ENCODE measurements at places on chromosomes 7 and 10. TPM values are rescaled to one million over a fixed set of nuclear protein-coding genes. Genes with fewer than 3 reads are reported as not detected.

GCK gene
- not detected for total RNA-seq

TMEM139 gene
- 109 TPM for total RNA-seq

ST8SIA6 gene
- total RNA-seq, result not detected

- DNase-seq, result no peak
Measured at GRCh38 chr10:25766687-25767221, 167.3 kb upstream of the MYO3A start.

DNA sequence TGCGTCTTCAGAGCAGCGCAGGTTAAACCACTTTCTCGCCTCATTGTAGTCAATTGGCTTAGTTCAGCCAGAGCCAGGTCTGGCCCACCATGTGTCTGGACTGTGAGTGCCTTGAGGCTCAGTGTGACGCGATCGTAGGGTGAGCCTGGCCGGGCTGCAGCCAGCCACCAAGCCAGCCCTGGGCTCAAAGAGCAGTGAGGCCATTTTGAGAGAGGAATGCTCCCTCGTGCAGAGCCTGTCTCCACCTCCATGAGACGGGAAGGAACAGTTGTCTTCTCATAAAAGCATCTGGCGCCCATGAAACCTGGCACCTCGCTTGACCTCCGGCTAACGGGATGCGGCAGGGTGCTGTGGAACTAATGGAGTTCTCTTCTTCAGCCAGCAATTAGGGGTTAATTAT, 34.5 kb downstream of the LHPP start:
- no peak for DNase-seq

FRMD4A gene
- 4.9 TPM for total RNA-seq

MTERF1 gene
- 11.2 TPM for total RNA-seq

GRCh38 chr10:100819424-100819823, 74.0 kb downstream of the PAX2 start:
- no peak for DNase-seq

THSD7A gene
- 0.53 TPM for total RNA-seq

DNA sequence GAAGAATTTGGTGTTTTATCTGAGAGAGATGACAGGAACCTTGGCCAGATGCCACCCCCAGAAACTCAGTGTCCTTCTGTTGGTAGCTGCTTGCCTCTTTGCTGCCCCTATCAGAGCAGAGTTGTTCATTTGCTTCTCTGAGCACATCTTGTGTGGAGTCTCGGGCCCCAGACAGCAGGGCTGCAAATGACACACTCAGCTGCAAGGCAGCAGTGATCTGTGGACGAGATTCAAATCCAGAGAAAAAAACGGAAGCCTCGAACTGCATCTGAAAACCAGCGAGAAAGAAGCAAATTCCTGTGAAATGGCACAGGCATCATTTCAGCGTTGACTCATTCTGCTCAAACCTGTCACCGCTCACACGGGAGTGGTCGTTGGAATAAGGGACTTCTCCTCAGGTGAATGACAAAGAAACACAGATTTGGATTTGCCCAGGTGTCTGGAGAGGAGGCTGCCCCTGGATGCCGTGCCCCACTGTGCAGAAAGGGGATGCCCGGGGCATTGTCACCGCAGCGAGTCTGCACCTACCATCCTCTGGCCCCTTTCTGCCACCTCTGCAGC, 144.7 kb downstream of the PFKFB3 start:
- peak; percentile 38 for DNase-seq

DNA sequence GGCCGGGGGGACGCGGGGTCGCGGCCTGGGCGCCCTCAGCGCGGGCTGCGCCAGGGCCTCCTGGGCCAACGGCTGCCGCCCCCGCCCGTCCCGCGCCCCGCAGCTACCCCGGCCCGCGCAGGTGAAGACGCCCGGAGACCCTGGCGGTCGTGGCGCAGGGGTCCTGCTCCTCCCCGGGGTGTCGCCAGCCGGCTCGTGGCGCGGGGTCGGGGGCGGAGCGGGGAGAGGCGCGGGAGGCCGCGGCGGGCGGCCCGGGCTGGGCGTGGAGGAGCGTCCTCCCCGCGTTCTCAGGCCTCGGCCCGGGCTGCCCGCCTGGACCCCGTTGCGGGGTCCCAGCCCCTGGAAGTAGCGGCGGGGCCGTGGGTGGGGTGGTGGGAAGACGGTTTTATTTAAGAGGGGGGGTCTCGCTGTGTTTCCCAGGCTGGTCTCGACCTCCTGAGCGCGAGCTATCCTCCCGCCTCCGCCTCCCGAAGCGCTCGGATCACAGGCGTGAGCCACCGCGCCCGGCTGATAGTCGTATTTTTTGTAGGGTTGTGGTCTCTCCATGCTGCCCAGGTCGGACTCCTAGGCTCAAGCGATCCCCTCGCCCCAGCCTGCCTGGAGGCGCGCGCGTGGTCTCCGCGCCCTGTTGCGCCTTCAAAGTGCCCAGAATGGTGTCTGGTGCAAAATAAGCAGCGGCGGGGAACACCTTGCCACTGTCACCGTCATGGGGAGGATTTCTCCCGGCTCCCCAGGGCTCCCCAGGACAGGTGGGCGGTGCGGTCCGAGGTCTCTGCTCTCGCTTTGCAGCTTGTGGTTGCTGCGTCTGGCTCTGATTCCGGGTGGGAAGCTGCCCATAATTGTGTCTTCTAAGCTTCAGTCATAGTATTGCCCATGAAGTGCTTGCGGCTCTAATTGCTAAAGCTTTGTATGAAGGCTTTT, 15.3 kb upstream of the SUN1 start:
- peak; percentile 21 for DNase-seq

LGI1 gene
- 1.9 TPM for total RNA-seq

GRCh38 chr10:118569241-118569881, 26.1 kb downstream of the PRLHR start:
- no peak for DNase-seq

- peak; percentile 51 for DNase-seq
Measured at GRCh38 chr7:119197877-119198527, 973.5 kb downstream of the ANKRD7 start.

DNA sequence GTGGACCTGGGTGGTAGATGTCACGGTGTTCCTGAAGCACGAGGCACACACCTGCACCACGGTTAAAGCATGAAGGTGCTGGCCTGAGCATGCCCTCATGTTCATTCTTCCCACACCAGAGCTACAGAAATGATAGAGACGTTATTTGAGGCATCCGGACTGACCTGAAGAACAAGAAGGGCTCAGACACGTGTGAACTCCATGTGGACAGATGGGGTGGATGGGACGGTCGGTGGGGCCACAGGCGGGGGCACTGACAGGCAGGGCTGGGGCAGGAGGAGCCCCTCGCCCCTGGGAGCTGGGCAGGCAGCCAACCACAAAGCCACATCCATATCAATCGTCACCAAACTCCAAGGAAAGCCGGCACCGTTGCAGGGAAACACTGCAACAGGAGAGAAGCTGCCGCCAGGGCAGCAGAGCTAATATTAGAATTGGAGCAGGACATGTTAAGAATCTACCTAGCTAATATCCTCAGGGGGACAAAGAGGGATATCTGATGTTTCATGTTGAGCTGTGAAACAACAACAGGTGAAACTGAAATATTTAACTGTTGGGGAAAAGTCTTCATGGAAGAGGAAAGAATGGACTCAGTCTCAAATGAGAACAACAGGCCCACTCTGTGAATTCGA, 37.8 kb upstream of the DIP2C start:
- DNase-seq, result no peak

DNA sequence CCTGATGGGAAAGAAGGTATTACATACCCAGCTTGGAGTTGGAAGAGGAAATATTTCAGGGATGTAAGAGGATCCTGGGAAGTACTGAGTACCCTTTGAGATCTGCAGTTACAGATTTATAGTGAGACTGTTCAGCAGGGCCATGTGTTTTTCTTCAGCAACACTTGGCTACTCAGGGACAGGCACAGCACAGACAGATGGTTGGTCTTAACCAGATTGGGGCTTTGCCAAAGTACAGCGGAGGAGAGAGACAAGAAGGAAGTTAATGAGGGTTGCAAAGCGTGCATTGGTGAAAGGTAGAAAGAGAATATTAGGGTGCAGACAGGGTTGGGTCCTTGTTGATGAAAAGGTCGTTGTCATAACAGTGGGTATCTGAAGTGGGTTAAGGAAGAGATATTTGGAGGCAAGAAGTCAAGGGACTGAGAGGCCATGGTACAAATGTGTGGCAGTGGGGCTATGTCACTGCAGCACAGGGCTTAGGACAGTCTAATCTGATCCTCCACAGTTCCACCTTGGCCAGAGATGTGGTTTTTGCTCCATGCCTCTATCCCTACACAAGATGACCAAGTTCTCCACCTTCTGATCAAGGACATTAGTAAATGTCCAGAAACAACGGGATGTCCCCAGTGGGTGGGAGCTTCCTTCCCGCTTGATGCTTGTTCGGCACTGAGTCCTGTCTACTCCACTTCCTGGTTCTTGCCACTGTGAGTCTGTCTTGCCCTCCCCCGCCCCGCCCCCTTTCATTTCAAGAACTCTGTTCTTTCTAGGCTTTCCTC, 18.9 kb upstream of the DNAJC1 start:
- peak; percentile 69 for DNase-seq

GRCh38 chr7:138515001-138515528, 55.0 kb downstream of the TRIM24 start:
- no peak for DNase-seq

IL2RA gene
- 16.5 TPM for total RNA-seq

DNA sequence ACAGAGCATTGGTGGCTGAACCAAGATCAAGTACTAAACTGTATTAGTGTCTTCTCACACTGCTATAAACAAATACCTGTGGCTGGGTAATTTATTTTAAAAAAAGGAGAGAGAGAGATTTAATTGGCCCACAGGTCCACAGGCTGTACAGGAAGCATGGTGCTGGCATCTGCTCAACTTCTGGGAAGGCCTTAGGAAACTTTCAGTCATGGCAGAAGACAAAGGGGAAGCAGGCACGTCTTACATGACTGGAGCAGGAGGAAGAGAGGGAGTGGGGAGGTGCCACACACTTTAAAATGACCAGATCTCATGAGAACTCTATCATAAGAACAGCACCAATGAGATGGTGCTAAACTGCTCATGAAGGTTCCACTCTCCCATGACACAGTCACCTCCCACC, 95.2 kb upstream of the JCAD start:
- no peak for DNase-seq

GRCh38 chr7:12031638-12032037, 179.5 kb upstream of the TMEM106B start:
- DNase-seq, result no peak

DNA sequence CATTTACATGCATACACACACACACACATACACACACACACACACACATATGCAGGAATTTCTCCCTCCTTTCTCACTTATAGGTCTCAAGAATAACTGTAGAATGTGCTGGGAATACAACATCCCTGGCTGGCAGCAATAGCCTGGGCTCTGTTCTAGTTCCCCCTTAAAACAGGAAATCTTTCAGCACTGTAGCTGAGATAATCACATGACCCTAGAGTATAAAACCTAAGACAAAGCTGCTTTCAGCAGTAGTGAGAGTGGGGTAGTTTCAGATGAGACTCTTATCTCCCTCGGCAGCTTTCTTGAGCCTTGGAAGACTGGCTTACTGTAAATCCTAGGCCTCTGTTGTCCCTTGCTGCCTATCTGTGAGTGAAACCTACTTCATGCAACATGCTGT, 137.4 kb upstream of the AKR1E2 start:
- no peak for DNase-seq

DNA sequence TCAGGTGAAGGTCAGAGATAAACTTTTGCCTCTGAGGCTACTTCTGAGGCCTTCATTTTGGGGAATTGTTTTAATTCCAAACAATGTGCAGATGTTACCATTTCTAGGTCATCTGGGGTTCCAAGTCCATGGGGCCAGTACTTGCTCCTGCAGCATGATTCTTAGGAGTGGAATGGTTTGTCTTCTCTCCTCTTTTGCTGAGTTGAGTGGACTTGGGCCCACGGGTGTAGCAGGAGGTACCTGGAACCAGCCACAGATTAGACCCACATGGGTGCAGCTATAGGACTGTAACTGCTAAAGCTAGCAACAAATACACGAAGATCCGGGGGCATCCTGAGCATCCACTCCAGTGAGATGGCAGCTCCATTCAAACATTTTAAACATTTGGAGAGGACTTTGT, 41.6 kb downstream of the WIPF3 start:
- DNase-seq, result no peak

GRCh38 chr7:2379821-2380450, 23.5 kb upstream of the CHST12 start:
- DNase-seq, result no peak

DNA sequence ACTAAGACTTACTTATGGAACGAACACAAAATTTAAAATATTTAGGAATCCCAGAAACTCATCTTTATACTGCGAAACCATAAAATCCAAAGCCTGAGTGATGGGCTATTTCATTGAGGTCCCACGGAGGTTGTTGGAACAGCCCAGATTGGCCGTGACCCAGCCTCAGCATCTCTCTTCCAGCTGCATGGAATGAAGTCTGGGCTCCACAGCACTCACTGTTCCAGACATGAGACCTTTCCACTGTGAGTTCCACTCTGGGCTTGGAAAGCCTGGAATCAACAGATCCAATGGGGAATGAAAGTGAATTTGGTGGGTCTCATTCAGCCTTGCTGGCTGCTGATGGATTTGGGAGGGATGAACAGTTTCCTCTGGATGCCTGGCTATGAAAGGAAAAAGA, 184.9 kb downstream of the EMX2 start:
- no peak for DNase-seq

GRCh38 chr7:41917-42565, 150.3 kb upstream of the FAM20C start:
- DNase-seq, result peak; percentile 19

DNA sequence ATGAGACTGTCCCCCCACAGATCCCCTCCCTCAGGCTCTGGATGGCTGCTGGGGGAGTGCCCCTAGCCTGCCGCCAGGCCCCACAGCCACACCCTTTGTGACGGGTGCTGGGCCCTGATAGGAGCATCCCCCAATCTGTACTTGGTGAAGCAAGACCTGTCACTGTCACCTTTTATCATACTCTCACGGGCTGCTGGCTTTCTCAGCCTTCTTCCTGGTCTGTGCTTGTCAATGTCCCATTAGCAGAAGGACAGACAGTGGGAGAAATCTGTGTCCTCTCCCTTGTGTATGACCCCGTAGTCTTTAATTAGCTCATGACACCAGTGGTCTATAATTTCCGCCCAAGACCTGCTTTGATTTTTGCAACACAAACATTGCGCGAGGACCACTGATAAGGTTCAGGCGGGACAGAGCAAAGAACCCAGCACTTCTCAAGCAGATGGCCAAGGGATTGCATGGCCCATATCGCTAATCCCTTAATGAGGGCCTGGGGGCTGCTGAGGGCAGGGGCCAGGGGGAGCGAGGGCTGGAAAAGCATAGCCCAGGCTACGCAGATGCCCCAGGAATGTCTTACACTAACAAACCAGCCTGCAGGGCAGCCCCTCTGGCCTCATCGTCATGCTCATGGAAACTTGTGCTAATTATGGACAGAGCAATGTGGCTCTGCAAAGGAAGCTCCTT, 127.8 kb downstream of the PTPN20 start:
- DNase-seq, result peak; percentile 19
